Stimulated activated naive CD4-positive, alpha-beta T cell treated with Interleukin-2 at 50 U/mL for 16 hours (primary cell): ENCODE measurements at places on chromosomes 2 and 18.
A peak's percentile ranks its signal among the peaks of the same experiment; 100 is the strongest.

DNA sequence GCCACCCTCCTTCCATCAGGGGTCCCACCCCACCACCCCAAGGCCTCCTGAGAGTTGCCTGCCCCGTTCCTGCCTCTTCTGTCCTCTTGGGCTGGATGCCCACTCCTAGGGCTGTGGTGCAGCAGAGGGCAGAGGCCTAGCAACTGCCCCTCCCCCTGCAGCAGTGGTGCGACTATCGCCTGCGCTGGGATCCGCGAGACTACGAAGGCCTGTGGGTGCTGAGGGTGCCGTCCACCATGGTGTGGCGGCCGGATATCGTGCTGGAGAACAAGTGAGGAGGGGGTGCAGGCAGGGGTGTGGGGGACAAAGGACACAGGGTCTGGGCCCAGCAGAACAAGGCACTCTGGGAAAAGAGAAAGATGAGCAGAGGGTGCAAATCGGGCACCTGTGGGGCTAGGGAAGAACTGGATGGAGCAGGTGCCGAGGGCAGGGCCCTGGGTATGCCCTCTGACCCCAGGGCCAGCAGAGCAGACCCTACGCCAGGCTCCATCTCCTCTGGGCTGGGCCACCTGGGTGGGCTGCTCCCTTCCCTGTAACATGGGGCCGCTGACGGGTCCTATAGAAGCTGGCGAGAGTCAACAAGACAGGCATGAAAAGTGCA, 1.0 kb downstream of the CHRNG start:
- no peak for DNase-seq

GRCh38 chr2:64807417-64807816, 153.7 kb upstream of the SERTAD2 start:
- DNase-seq = peak; percentile 52

DNA sequence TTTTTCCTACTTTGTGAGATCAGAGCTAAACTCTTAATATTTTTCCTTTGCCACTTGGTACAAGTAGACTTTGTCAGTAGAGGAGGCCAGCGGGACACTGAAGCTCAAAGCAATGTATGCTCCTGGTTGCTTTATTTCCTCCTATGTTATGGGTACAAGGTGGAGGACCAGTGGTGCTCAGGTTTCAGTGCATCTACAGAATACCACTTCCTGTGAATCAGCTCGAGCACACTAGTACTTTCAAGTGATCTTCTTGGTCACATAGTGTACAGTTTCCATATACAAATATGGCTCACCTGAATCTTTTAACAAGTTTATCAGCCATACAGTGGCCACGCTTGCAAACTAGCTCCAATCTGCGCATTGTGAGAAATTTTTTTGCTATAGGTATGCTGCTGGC, 1674.8 kb upstream of the TMEFF2 start:
- DNase-seq = no peak

- no peak for DNase-seq
Measured at GRCh38 chr2:146392186-146392585, 1452.6 kb upstream of the ACVR2A start.

DNA sequence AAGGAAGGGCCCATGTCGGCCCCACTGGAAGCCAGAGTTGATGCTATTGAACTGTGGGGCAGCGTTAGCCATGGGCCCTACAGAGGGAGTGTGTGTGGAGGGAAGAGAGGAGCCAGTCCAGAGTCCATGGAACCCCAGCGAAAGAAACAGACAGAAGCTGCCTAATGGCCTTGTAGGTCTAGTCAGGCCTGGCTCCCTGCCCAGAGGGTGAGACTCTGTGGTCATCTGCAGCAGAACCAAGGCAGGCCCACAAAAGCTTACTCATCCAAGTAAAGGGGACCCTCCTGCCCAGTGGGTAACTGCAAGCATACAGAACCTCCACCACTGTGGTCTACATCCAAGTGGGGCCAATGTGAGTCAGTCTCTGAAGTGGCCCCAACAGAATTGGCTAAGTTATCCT, 439.8 kb downstream of the TGIF1 start:
- no peak for DNase-seq

DNA sequence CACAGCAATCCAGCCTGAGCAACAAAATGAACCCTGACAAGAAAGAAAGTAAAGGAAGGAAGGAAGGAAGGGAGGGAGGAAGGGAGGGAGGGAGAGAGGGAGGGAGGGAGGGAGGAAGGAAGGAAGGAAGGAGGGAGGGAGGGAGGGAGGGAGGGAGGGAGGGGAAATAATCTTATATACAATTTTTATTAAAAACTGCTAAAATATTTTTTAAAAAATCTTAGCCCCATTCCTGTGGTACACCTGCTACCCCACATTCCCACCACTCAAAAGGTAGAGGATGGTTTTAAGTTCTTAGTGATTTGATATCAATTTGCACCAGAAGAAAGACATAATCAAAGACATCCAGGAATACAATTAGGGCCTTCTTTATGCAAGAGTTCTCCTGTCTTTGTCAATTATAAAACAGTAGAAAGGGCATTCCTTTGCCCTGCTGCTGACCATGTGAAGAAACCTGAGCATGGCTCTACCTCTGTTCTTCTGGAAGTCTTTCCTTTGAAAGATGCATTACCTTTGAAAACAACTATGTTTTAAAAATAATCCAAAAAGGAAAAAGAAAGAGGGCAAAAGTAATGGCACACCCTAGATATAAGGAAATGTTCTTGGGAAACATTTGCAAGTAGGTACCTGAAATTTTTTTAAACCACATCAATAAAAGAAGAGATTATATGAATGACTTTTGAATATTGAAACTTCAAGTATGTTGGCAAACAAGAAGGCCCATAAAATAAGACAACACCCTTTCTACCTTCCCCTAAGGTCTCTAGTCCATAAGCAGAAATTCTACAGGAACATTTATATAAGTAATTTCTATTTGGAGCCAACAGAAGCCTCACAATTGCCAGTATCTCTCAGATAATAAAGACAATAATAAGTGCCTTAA, 33.7 kb upstream of the ACVR2A start:
- no peak for DNase-seq

GRCh38 chr18:33682436-33682835, 104.4 kb downstream of the ASXL3 start:
- no peak for DNase-seq

- DNase-seq = no peak
Measured at GRCh38 chr2:151260573-151261230, 961 bp downstream of the RBM43 start.

DNA sequence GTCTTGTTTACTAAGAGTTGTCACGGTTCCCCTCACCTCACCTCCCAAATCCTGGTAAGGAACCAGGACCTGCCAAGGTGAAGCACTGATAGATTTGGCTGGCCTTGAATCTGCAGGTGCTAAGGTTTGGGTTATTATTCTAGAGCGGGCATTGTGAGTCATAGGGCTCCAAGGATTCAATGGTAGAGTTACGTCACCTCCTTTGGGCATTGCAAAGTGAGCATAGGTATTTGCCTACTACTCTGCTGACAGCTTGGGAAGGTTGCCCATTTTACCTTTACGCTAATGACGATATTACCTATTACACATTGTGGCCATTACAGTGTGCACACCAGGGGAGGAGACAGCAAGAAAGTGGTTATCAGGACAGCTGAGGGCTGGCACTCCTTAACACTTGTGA, 59.3 kb downstream of the SETBP1 start:
- no peak for DNase-seq

DNA sequence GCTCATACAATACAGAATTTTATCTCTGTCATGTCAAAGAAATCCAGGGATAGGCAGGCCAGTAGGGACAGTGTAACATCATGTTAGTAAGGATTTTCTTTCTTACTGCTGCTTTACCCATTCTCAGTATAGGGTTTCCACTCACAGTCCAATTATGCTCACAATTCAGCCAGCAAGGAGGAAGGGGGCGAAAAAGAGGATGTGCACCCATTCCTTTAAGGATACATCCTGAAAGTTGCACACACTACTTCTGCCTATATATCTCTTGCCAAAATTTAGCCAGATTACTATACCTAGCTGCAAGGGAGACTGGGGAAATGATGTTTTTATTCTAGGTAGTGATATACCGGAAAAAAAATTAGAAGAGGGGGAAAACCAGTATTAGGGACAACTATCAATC, 66.1 kb downstream of the BAZ2B start:
- DNase-seq = no peak

- DNase-seq = no peak
Measured at GRCh38 chr18:12748671-12749070, 45.8 kb downstream of the PSMG2 start.

- no peak for DNase-seq
Measured at GRCh38 chr2:160387558-160388262, 105.9 kb downstream of the RBMS1 start.

DNA sequence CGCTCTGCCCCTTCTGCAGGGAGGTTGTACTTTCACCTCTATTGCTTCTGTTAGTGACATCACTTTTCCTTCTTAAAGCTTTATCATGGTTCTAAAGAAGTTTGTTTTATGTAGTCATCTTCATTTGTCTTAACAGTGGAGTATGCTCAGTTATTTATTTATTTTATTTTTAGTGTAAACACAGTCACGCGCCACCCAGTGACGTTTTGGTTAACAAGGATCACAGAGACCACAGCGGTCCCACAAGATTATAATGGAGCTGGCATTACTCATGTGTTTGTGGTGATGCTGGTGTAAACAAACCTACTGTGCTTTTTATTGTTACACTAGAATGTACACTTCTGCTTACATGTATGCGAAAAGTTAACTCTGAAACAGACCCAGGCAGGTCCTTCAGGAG, 89.9 kb downstream of the SOX11 start:
- DNase-seq = no peak

- DNase-seq = no peak
Measured at GRCh38 chr2:170052151-170052550, 125.8 kb upstream of the MYO3B start.

DNA sequence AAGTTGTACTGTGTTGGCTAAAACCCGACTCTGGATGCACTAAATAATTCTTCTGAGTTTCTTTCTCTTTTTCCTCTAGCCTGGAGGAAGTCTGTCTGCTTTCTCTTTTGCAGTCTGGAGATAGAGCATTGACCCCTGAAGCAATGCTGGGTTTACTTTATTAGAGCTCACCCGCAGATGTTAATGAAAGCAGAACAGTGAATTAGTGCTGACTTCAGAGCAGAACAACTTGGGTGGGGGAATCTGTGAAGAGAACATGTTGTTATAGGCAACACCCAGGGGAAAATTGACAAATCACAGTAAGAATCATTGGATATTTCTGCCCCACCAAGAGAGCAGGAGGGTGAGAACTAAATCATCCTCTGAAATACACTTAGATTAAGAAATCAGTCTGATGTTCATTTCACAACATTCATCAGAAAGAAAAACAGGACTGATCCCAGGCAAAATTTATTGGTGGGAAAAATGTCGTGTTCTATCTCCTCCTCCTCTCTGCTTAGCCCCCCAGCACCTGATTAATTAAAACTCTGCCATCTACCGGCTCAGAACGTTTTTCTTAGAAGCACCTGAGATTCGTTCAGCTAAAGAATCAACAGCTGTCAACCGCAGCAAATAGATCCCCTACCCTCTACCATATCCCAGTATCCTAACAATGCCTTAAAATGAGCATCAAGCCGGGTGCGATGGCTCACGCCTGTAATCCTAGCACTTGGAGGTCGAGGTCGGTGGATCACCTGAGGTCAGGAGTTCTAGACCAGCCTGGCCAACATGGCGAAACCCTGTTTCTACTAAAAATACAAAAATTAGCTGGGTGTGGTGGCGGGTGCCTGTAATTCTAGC, 165.1 kb downstream of the FMNL2 start:
- DNase-seq = no peak

DNA sequence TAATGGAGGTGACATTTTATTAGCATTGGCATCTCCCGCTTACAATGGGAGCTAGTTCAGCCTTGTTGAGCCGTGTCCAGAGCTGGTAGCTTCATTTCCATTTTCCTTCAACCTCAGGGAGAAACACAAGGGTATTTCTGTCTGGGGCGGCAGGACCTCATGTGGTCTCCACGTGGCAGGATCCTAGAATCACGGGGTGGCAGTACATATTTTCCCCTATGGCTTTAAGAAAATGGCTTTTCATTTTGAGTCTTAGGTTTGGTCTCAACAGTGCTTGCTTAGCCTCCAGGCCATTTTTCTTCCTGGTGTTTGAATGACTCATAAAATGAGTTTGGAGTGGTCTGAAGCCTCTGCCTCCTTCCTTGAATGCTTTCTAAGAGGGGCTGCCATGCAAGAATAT, 20.3 kb downstream of the CABLES1 start:
- no peak for DNase-seq

- DNase-seq = peak; percentile 69
Measured at GRCh38 chr2:24084386-24085199, at the start of gene TP53I3. Gene TP53I3 (minus strand): TSS chr2:24084834. CDS start chr2:24084326, 508 bp downstream.

GRCh38 chr18:78772360-78773302, 207.0 kb upstream of the SALL3 start:
- DNase-seq = no peak

GRCh38 chr2:143284087-143284675, 155.0 kb downstream of the ARHGAP15 start:
- DNase-seq = no peak

- no peak for DNase-seq
Measured at GRCh38 chr18:48855422-48856377, 95.1 kb downstream of the SMAD7 start.

GRCh38 chr18:75213611-75214331, 3.2 kb downstream of the TSHZ1 start:
- DNase-seq = no peak

DNA sequence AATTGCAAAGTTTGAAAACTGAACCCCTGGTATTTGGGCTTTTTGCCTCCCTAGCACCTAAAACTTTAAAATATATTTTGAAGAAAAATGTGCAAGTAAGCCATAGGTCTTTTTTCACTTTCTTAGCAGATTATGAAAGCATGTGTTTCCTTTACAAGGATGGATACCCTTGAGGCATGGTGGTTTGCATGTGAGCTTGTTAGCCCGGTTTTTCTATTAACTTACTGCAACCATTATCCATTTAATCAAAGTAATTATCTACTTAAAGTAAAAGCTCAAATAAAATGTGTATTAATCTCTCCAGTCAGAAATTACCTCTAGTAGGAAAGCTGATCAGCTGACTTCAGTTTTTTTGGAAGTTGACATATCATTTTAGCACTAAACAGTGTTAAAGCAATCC, 140.6 kb downstream of the EML6 start:
- no peak for DNase-seq

GRCh38 chr18:43578706-43579105, 301.4 kb upstream of the SYT4 start:
- DNase-seq = no peak

DNA sequence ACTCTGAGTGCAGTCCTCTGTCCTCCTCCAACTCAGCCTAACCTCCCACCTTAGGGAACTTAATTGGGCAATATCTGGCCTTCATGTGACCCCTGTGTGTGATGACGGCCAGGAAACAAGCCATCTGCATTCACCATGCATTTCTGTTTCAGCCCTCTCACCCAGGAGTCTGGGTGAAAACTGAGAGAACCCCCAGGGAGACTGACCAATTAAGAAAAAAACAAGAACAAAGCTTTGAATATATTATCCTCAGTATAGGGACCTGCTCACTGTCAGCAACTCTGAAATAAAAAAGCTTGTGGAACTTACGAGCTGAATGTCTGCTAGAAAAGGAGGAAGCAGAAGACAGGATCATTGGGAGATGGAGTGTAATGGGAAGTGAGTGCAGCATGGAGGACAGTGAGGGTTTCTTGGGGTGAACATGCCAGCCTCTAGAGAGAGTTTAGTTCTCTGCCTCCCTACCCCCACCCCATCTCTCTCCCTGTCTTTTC, 9.5 kb downstream of the MAPRE2 start:
- DNase-seq = no peak
